ENCODE measurements at places on chromosomes 12 and 14.

GRCh38 chr14:32372154-32372553 lies 43.1 kb downstream of the AKAP6 start:
- no peak for DNase-seq

DNA sequence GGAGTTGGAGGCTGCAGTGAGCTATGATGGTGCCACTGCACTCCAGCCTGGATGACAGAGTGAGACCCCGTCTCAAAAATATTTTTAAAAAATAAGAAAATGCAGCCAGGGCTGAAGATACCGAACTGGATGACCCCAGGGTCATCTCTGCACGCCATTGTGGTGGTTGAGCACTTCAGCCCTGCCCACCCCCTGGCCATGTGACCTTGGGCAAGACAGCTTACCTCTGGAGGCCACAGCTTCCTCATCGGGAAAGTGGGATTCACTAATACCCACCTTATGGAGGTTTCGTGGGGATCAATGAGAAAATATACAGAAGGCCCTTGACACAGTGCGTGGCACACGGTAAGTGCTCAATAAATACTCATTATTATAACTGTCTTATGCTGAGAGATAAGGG lies 25.5 kb downstream of the MVK start:
- DNase-seq = no peak

DNA sequence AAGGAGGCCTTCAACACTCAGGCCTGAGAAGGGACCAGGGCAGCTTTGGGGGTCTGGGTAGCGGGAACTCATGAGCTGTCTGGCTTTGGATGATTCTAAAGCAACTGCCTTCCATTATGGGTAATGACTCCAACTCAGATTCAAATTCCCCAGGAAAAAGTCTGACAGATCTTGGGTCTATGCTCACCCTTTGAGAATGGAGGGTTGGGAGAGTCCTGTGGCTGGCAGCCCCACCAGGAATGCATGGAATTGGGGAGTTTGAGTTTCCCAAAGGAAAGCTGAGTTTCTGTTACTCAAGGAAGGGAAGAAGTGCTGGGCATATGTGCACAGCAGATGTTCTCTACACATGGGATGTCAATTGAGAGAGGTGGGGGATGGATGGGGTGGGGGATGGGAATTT lies 22.4 kb upstream of the LTBP2 start:
- DNase-seq = no peak

GRCh38 chr14:95507701-95508103 lies 8.7 kb downstream of the SYNE3 start:
- no peak for DNase-seq

GRCh38 chr14:38367922-38368321 lies 112.0 kb upstream of the CLEC14A start:
- no peak for DNase-seq

DNA sequence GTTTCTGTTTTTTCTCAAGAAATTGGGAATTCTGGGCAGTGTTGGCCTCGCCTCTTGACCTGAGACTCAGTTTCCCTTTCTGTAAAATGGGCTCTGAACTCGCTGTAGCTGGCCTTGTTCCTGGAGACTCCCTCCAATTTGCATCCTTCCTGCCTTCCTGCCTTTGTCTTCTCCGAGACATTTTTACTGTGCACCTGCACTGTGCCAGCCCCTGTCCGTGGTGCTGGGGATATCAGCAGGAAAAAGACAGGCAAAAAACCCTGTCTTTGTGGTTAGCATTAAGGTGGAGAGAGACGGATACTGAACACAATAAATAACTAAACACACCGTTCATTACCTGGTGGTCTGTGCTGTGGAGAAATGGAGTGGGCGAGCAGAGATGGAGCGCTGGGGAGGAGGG lies 129.8 kb downstream of the AACS start:
- no peak for DNase-seq

- DNase-seq = no peak
Observed at GRCh38 chr12:117499759-117500485, 138.5 kb upstream of the NOS1 start.

All from activated CD4-positive, alpha-beta T cell treated with anti-CD3 and anti-CD28 coated beads for 4 hours (primary cell).